ENCODE measurements at places on chromosomes 5 and 9.

DNA sequence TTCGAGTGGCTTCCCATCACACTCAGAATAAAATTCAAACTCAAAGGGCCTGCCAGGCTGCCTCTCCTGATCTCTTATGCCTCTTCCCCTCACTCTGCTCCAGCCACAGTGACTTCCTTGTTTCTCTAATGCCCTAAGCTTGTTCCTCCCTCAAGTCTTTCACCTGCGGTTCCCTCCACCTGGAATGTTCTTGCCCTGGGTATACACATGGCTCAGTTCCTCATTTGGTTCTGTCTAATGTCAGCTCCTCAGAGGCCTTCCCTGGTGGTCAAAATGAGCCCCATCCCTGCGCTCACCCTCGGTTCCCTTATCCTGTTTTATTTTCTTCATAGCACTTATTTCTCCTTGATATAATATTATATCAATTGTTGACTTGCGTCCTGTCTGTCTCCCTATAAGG is 12.7 kb upstream of the CYSTM1 start:
- no peak for DNase-seq

DNA sequence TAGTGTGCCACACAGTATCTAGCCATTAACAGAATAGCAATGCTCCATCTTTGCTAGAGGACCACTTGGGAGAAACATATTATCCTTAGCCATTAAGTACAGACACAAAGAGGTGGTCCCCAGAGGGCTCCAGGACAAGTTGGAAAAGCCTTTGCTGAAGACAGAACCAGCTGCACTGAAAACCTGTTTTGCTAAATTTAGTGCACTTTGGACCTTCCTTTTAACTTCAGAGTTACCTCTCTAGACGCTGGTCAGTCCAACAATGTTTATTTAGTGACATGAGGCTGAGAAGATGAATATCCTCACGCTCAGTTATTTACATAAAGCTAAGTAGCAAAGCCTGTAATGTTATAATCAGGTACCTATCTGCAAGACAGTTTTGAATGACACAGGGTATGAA is 265.0 kb upstream of the ZNF608 start:
- no peak for DNase-seq

DNA sequence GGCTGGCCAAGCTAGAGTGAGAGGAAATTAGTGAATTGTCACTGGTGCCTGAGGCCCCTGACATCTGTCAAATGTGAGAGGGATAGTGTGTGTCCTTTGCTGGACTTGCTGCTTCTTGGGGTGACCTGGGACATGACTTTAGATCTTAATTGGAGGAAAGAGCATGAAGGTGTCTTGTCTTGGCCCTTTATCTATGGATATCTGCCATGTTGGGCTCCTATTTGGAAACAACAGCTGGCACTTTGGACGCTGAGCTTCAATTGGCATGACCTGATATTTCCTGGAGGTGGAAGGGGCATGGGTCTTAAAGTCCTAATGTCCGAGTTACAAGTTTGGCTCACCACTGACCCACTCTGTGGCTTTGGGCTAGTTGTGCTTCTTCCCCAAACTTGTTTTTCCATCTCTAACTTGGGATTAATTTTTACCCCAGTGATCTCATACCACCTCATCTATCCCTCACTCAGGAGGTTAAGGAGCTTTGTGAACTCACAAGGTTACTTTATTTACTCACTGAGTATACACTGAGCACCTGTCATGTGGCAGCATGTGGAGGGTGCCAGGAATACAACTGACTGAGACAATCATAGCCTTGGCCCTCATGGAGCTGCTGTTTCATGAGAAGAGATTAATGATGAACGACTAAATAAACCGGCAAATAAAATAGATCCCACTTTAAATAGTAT is 30.1 kb upstream of the CXCL14 start:
- no peak for DNase-seq

DNA sequence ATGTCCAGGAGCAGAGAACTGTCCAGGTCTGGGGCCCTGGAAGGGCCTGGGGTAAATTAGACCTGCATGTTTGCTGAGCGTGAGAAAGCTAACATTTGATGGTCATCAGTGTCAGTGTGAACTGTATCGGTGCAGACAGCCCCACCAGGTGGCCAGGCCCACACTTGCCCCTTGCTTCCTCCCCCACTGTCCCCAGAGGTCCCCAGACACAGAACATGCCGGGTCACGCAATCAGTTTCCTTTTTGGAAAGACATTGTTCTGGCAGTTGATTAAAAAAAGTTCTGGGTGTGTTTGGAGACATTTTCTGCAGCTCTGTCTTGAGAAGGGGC is 1.5 kb downstream of the NKD2 start:
- no peak for DNase-seq

DNA sequence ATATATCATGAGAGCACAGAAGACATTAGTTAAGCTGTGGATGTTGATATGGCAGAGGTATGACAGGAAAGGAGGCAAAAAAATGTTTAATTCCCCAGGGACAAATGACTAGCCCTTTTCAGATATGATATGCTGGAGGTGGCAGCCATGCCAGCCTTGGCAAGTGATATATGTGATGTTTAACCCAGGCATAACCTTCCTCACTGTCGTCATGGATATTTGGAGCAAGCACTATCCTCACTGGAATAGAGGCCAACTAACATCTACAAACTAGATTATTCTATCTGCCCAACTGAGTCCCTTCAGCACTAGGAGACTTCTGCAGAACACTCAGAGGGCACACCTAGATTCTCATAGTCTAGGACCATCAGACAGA is 27.3 kb upstream of the SLC46A2 start:
- DNase-seq = no peak

DNA sequence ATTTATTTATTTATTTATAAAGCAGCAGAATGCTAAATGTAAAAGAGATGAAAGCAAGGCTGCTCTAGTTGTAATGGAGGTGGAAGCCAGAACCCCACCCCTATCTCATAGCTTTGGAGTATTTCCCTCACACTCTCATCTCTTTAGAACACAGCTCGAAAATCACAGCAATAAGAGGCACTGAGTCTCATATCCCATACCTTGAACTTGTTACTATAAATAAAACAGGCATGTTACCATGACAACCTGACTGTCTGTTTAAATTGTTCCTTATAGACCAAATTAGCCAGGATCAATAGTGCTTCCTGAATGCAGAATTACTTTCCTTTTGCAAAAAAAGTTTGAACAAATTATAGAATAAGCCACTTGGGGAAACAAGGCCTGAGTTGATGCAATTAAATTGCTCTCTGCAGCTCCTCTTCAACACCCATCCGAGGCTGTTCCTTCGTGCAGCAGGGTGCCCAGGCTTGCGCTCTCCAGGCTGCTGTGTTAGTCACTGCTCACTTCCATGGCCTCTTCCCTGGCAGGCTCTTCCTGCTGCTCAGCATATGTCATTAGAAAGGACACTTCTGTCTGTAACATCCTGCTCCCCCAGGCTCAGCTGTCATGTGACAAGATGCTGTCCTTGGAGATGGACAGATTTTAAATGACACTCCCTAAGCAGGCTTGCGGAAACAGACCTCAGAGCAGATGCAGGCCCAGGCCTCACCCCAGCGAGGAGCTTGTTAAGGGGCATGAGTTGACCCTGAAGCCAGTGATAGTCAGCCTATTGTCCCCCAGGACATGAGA is 120.2 kb downstream of the CARTPT start:
- DNase-seq = no peak

DNA sequence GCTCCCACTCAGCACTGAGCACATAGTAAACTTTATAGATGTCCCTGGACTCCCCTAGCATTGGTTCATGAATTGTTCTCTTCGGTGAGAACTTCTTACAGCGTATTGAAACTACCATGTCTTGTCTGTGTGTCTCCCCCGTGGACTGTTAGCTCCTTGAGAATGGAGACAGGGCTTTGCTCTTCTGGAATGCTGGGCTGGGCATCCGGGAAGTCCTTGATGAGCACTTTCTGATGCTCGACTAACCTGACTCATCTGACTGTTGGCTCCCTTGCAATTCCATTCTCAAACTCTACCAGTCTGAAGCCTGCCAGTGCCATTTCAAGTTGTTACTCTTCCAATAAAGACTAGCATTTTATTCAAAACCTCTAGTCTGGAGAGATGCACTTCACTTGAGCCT is 15.0 kb upstream of the PFDN1 start:
- no peak for DNase-seq

GRCh38 chr9:95089257-95090022 is 228.1 kb downstream of the FANCC start:
- DNase-seq = no peak

DNA sequence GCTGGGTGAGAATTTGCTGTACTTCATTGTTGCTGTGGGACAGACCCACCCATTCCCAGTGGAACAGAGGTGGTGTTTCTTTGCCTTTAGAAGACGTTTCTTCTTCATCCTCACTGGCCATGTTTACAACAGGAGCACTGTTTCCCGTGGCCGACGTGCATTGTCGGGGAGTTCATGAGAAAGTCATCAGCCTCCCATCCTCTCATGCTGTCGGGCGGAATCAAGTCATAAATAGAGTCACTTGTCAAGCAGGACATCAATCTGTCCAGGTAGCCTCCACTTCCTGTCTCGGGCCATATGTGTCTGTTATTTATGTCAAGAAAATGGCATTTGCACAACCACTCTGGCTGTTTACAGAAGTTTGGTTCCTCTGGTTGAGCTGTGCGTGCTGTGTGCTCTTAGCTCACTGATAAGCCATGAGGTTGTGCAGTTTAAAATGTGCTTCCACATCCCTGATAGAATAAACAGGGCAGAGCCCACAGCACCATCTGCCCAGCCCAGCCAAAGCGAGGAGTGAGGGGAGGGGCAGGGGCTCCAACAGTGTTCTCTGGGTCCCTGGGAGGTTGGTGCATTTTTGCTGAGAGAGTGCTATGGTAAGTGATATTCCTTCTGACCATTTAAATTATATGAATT is 401.9 kb upstream of the IRX2 start:
- no peak for DNase-seq

GRCh38 chr9:38681747-38682227 is 38.1 kb downstream of the FAM240B start:
- no peak for DNase-seq

DNA sequence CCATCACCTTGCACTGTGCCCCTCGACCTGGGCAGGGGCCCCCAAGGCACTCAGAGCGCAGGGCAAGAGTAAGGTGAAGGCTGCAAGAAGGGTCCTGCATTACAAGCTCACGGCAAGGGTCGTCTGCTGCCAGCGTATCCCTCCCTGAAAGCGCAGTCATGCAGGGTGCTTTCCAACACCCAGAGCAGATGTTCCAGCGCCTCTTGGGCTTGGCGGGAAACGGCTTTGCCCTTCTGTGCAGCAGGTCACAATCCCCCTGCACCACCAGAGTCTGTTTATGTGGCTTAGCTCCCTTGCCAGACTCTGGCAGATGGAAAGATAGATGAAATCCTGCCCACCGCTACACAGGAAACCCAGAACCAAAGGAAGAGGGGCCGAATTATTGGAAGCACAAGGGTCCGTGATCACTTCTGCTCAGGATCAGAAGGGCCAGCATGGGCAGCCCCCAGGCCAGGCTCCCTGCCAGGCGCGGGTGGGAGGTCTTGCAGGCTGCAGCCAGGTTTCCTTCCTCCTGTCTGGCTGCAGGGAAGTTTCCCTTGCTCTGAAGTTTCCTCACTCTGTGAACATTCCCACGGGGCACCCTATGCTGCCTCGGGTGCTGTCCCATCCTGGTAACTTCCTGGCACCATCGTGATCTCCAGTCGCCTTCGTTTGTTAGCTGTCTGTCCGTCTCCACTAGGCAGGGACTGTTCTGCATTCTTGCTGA is 132.2 kb downstream of the ZNF354C start:
- no peak for DNase-seq

- DNase-seq = no peak
Observed at GRCh38 chr5:58048185-58048925, 411.5 kb downstream of the PLK2 start.

- no peak for DNase-seq
Observed at GRCh38 chr9:129323999-129324553, 146.0 kb upstream of the IER5L start.

DNA sequence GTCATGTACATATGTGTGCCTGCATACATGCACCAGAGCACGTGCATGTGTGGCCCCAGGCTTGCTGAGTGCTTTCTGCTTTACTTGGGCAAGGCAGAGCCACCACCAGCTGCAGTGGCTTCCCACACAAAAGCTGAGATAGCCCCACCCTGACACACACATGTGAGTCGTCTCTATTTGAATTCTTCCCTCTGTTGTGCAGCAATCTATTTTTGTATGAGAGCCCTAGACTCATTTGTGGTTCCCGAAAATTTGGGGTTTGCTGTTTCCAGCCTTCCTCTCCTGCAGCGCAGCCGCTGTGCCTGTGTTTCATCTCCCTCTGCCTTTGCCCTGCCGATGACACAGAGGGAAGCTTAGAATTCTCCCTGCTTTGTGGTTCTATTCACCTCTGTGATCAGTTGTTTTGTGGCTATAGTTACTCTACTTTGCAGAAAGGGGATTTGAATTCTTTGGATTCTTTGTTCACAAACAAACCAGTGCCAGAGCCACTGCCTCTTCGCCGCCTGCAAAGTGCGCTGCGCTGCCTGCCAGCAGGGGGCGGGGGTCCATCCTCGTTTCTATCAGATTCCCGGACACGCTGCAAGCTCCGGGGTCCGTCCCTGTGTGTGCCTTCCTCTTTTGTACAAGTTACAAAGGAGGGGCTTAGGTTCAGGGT is 95.8 kb upstream of the DAP start:
- DNase-seq = no peak

GRCh38 chr5:31944684-31945445 is 229.3 kb downstream of the GOLPH3 start:
- no peak for DNase-seq

All from esophagus squamous epithelium (tissue), 5 donors.